ENCODE measurements at places on chromosomes 5 and 9.

DNA sequence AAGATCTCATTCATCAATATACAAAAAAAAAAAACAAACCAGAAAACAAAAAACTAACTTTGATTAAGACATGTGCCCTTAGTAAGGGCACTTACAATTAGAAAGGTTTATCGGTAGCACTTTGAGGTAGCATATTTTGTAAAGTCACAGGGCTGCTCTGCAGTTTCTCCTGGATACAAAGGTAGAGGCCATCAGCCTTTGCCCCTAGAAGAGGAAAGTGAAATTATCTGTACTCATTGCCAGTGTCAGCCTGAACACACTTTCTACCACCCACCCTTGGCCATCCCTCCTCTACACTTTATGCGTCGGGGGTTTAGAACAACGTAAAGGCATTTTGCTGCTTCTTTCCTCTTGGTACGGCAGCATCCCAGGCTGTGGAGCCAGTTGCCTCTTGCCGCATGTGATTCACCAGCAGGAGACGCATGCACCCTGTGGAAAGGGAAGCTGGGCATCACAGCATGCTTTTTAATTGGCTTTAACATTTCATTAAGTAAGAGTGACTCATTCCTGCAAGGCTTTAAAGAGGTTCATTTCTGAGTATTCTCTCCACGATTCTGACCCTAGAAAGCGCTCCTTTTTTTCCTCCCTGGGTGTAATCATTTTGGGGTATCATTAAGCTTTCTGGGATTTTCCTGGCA, 84.6 kb downstream of the CEMIP2 start:
- no peak for DNase-seq

- no peak for DNase-seq
These were observed 892.9 kb downstream of the NR2F1-AS1 start for GRCh38 chr5:92687821-92688722.

DNA sequence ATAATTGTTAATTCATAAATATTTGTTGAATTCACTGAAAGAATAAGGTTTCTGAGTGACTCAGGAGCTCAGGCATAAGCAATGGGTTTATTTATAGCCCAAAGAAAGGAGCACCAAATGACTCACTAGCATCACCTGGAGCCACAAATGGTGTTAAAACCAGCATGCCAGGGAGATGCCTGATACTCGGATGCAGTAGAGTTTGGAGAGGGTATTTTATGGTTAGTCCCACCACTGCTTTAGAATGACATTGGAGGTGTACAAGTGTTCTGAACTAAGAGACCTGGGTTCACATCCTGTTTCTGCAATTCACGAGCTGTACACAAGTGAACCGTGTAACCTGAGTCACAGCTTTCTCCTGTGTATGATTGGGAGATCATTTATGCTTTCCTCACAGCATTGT, 25.2 kb downstream of the CCL28 start:
- no peak for DNase-seq

DNA sequence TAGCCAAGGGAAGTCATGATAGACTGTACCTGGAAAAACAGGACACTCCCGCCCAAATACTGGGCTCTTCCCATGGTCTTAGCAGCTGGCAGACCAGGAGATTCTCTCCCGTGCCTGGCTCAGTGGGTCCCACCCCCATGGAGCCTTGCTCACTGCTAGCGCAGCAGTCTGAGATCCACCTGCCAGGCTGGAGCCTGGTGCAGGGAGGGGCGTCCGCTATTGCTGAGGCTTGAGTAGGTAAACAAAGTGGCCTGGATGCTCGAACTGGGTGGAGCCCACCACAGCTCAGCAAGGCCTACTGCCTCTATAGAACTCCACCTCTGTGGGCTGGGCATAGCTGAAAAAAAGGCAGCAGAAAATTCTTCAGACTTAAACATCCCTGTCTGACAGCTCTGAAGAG, 10.1 kb upstream of the THG1L start:
- DNase-seq: no peak

DNA sequence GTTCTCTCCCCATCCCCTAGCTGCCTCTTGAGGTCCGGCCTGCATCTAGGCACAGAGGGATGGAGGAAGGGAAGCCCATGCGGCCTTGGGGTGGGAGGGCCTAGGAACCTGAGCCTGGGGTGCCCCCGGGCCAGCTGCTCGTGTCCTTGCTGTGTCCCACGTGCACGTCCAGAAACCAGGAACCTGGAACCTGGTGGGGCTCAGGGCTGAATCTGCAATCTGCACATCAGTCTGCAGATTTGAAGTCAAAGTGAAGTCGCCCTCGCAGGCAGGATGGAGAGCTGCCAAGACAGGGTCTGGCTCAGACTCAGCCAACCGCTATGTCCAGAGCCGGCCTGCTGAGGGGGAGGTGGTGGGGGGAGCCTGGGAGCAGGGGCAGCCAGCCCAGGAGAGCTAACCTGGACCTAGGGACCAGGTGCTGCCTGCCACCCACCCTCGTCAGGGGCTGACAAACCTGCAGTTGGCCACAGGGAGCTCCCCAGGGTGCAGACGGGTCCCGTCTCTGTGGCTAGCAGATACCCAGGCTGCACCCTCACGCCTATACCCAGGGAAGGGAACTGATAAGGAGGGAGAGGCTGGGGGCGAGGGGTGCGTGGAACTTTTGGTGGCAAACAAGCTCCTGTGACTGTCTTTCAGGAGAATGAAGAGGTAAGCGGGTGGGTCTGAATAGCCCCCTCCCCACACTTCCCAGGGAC, 103.5 kb upstream of the SIMC1 start:
- no peak for DNase-seq

- no peak for DNase-seq
These were observed 533.3 kb upstream of the DMAC1 start for GRCh38 chr9:8332871-8333270.

DNA sequence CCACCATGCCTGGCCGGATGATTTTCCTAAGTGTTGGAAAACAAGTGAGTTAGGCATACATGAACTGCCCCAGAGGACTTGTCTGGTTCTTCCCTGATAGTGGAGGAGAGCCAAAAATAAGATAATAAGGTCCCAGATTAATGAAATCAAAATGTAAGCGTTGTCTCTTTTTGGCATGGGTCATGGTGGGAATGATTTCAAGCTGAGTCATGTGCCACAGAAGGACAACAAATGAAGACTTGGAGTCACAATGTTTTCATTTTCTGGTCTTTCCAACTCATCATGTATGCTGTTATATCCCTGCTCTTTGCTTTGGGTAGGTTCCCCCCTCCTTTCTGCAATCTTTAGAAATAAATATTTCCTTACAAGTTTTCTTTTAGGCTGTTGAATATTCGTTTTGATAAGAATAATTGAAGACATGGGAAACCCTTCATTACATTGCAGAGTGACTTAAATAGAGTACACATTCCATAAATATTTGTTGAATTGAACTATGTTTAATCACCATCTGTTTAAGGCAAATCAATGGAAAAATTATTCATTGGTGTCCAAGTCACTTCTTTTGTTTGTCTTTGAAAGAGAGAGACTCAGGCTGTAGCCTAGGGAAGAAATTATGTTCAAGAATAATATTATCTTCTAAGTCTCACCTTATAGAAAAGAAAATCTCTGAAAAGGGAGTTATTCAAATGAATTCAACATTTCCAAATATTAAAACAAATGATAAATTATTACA, 196.3 kb downstream of the CSNK1G3 start:
- DNase-seq: no peak

DNA sequence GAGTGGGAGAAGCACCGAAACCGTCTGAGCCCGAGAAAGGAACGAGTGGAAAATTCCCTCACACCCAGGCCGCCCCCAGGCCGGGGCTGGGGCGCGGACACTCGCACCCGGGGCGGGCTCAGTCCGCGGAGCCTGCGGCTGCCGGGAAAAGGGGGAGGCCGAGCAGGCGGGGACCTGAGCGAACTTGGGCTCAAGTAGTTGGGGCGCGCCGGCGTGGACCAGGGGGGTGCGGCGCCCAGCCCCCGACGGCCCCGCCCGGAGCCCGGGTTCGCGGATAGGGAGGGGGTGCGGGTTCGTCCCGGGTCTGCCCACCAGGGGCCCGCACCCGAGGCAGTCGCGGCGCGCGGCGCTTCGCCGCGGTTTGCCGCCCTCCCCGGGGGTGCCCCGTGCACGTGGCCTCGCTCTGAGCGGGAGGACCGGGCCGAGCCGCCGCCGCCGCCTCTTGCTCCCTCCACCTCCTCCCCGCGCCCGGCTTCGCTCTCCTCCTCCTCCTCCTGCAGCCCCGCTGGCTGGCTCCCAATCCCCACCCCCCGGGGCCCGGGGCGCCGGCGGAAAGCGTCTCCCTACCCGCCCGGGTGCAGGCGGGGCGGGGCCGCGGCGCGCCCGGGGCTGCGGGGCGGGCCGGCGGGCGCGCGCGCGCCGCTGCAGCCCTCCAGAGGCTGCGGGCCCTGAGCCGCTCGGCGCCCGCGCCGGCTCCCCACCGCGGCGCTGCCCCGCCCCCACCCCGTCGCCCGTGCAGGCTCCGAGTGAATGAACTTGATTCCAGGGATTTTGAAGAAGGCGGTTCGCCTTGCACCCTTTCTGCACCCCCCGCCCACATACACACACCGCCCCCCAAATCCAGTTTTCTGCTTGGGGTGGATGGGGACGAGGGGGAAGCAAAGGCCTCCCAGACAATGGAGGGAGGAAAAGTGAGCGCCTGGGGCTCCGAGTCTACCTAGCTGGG, 1.3 kb upstream of the NFIB start:
- DNase-seq: peak; percentile 8

DNA sequence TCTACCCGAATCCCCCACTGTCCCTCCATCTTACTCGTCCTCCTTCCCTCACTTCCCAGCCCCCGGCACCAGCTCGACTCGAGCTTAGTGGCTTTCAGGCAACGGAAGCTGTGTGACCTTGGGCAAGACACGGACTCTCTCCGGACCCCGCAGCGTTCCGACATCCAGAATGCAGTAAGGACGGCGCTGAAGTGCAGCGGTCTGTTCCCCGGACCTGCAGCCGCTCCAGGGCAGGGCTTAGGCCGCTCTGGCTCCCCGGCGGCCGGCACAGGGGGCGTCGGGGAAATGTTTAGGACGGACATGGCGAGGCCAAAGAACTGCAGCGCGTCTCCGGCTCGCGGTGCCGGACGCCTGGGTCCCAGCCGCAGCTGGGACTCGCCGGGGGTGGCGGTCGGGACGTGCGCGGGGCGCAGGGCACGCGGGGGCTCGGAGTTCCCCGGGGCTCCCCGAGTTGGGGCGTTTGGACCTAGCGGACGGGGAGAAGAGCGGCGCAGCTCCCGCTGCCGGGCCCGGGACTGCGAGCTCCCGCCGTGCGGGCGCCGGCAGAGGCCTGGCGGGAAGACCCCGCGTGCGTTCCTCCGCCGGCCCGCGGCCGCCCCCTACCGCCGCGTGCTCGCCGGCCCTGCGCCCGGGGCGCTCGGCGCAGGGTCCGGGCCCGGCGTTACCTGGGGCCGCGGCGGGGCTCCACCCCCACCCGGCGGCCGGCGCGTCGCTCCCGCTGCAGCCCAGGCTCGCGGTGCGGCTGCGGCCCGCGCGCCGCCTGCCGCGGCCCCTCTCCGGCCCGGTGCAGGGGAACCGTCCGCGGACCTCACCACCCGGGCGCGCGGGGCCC, 5.6 kb upstream of the RNF44 start:
- no peak for DNase-seq

DNA sequence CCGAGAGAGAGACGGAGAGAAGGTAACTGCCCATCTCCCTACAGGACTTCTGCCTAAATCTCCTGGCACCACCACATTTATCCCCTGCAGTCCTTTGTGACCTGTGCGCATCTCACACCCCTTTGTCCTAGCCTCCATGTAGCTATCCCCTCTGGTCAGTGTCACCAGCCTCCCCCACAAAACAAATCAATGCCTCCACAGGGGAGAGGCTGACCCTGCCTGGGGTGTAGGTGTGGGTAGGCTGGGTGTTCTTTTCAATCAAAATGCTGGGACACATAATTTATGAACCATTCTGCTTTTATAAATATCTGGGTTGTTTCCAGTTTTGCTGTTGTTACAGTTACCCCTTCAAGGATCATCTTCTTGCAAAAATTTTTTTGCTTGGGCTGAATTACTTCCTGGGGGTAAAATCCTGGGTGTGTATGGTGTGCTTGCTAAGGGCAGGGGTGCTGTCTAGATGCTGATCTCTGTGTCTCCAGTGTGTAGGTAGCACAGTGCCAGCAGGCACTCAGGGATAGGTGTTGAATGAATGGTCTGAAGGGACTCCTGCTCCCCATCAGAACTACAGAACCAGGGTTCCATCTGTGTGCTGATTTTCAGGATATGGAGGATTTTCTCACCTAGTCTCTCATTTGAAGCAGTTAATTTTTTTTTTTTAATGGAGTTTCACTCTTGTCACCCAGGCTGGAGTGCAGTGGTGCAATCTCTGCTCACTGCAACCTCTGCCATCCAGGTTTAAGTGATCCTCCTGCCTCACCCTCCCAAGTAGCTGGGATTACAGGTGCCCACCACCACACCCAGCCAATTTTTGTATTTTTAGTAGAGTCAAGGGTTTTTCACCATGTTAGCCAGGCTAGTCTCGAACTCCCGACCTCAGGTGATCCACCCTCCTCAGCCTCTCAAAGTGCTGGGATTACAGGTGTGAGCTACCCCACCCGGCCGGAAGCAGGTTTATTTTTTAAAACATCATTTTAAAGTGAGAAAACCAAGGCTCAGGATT, at the start of gene GARIN3:
TSS of gene GARIN3 (minus strand) at position 51 of the 1,000 bp plus-strand sequence. CDS start 96 bp downstream, outside the sequence.
- DNase-seq: no peak

- no peak for DNase-seq
These were observed 62.9 kb upstream of the PTGER4 start for GRCh38 chr5:40616781-40617180.

DNA sequence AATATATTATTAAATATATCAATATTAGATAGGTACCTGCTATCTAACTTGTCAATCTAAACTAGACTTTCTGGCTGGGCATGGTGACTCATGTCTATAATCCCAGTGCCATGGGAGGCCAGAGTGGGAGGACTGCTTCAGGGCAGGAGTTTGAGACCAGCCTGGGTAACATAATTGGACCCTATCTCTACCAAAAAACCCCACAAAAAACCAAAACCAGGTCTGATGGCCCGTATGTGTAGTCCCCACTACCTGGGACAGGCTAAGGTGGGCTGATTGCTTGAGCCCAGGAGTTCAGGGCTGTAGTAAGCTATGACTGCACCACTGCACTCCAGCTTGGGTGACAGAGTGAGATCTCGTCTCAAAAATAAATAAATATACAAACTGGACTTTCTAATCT, 55.0 kb downstream of the PJA2 start:
- DNase-seq: no peak

GRCh38 chr5:115465431-115465830, 79.1 kb downstream of the FEM1C start:
- DNase-seq: no peak

DNA sequence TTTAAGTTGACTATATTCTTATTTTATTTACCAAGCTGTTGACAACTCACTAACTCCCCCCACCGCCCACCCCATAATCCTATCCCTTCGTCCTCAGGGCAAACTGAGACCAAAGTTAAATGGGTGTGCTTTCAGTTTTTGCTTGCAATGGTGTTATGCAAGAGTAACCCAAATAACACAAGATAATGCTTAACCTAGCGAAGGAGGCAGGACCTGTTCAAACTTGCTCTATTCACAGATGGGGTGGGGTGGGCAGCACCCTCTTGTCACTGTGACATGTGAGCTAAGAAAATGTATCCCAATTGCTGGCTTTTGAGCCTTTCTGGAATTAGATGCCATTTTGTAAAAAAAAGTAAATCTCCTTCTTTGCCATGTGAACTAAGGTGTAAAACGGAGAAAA, 40.4 kb downstream of the GLIS3 start:
- DNase-seq: no peak

GRCh38 chr5:58080573-58080972, 379.3 kb downstream of the PLK2 start:
- no peak for DNase-seq

Data from SW 1271 (cell line).